ENCODE measurements at places on chromosomes 2 and 18.

DNA sequence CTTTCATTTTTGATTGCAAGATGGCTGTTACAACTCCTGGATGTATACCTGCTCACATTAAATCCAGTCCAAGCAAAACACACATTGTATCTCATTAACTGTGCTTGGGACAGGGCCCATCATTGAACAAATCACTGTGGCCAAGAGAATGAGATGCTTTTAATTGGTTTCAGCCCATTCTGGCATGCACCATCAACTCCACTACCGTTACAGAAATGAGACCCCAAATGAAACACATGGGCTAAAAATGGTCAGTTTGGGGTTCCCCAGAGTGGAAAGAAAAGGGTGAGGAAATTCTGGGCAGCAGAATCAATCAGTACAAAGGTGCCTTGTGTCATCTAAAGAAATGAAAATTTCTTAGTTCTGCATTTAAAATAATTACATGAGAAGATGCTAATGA lies 52.7 kb downstream of the FAM171B start:
- no peak for DNase-seq

GRCh38 chr2:67268797-67269196 lies 128.3 kb upstream of the ETAA1 start:
- DNase-seq, result no peak

DNA sequence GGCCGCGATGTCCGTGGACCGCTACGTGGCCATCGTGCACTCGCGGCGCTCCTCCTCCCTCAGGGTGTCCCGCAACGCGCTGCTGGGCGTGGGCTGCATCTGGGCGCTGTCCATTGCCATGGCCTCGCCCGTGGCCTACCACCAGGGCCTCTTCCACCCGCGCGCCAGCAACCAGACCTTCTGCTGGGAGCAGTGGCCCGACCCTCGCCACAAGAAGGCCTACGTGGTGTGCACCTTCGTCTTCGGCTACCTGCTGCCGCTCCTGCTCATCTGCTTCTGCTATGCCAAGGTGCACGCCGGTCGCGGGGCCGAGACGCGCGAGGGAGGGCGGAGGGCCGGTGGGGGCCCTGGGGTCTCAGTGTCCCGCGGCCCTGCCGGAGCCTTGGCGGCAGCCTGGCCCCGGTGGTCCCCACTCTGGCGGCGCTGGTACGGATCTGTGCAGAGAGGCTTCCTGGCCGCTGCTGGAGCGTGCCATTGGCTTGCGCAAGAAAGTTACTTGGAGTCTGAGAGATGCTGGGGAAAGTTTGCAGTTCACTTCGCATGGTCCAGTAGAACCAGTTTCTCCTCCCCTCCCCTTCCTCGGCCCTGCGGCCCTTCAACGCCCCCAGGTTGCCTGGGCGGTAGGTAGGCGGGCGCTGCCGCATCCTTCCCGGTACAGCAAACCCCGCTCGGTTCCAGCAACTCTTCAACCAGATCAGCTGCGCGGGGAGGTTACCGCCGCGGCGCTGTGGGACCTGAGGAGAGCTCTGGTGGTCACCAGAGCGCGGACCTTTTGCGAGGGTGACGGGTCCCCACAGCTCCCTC lies 1.5 kb downstream of the GALR1 start:
- no peak for DNase-seq

GRCh38 chr18:36901277-36901701 lies 72.4 kb downstream of the KIAA1328 start:
- DNase-seq, result no peak

GRCh38 chr2:1769703-1770422 lies 25.5 kb upstream of the PXDN start:
- DNase-seq, result peak; percentile 24

- DNase-seq, result no peak
These were observed 78.7 kb downstream of the MYCN start for GRCh38 chr2:16019060-16019480.

- DNase-seq, result no peak
These were observed 2.6 kb upstream of the PPM1B start for GRCh38 chr2:44166096-44166495.

DNA sequence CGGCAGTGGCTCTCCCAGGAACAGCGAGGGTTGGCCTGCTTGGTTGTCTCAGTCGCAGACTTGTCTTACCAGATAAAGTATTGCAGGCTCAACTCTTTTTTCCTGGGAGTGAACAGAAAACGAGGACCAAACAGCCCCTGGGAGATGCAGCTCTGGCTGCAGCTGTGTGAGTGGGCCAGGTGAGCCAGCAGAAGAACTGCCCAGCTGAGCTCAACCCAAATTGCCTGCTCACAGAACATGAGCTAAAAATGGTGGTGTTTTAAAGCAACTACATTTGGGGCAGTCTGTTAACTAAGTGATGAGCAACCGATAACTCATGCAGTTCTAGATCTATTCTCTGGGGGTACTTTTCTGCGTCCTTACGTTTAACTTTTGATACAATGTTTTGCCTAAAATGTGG lies 161.1 kb upstream of the SIX3 start:
- DNase-seq, result no peak

DNA sequence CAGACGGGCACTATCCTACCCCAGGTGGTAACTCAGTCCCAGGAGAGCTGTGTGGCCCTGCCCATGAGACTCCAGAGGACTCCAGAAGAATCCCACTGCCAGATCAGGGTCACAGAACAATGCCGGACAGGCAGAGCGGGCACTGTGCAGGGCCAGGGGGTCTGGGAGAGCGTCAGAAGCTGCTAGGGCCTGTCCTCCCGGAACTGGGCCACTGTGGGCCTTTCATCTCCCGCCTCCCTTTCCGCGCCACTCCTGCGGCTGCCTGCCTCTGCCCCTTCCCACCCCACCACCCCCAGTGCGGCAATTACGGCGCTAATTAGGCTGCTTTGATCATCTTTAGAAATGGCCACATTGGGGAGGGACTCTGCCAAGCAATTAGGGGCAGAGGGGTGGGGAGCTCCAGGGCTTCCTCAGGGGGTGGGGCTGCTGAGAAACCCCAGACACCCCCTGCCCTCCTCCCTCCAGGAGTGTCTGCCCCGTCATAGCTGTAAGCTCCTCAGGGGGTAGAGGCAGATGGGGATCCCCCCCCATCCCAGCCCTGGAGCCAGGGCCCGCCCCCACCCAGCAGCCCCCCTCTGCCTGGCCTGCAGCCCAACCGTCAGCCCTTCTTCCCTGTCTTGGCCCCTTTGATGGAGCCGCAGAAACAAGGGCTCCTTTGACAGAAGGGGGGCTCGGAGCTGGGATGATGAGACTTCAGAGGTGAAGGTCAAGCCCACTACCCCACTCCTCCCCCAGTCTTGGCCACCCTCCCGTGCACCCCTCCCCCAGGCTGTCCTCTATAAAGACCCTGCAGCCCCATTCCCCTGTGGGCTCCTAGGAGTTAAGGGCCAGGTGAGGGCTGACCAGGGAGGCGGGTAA lies at the start of gene PRSS56:
Gene PRSS56, plus strand, starts transcription at position 808 of the 858 bp plus-strand sequence. CDS start 211 bp downstream, outside the sequence.
- DNase-seq, result no peak

DNA sequence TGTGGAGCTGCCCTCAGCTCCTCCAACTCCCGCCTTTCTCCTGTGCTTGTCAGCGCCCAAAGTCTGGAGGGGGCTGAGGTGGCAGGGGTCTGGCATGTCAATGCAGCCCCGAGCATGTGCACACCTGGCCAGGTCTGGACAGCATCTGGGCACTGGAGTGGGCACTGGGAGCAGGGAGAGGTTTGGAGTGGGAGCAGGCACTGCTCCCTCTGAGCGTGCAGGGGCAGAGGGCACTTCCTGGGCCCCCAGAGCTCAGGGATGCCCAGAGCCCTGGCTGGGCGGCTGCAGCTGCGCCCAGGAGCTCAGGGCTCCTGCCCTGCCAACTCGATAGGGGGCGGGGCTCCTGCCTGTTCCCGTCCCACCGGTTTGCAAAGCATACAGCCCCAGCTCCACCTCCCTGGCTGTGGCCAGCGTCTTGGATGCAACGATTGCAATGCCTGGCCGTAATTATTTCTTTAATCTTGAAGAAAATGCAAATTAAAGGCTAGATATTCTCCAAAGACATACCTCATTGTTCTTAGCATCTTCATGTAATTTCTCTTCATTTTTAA lies 57.4 kb upstream of the LDAH start:
- no peak for DNase-seq

DNA sequence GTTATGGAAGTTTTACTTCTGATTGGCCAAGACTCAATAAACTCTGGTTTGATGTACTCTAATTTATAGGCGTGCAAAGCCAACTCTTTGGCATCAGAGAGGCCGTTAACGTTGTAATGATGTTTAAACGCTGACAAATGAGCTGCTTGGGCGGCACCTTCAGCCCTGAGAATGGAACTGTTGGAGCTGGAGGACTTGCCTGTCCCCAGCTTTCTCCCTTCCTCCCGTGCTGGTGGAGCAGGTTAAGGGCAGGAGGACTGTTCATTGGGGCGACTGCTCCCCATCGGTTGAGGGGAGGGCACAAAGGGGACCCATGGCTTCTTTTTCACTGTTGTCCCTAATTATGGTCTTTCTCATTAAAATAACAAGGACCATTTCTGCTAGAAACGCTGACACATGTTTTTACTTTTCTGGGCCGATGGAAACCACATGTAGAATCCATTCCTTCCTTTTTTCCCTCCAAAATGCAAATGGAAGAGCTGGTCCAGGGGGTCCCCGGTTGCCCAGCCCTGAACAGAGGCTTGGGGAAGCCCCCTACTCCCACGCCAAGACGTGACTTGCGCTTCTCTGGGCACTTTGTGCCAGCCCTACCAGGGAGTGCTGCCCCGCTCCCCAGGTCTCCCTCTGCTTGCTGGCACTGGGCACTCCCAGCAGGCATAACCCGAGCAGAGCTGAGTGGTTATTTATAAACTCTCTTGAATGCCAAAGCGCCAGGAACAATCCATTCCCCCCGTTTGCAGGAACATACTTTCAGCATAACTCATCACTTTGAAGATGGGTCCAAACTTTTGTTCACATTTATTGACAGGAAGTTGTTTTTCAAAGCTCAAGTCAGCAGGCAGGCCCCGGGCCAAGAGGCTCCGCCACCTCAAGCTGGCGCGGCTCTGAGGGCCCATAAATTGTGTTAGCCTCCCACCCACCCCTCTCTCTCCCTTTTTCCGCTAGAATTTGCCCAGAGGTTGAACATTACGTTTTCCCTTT lies 170.1 kb downstream of the ASB1 start:
- no peak for DNase-seq

- no peak for DNase-seq
These were observed 137.7 kb upstream of the PKDCC start for GRCh38 chr2:41910126-41910525.

DNA sequence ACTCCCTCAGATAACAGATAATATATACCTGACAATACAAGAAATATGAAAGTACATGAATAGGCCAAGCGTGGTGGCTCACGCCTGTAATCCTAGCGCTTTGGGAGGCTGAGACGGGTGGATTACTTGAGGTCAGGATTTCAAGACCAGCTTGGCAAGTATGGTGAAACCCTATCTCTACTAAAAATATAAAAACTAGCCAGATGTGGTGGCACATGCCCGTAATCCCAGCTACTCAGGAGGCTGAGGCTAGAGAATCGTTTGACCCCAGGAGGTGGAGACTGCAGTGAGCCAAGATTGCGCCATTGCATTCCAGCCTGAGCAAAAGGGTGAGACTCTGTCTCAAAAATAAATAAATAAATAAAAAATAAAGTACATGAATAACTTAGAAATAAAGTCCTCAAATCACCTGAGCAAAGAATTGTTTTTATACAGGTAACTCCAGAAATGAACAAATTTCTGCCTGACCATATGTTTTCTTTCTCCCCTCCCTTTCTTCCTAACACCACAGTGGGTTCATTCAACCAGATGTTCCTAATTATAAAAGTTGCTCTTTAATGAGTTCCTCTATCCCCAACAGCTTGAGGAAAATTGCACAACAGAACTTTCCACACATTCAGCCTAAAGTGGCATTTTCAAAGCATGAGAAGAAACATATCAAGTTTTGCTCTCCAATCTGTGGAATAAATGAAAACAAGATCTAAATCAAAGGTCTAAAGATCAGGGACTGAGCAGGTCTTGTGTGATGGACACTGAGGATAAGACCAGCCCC lies 33.6 kb upstream of the AP1S3 start:
- DNase-seq, result no peak

Data from GM12864 (cell line).